ENCODE measurements at places on chromosomes 2 and 18.

- no peak for DNase-seq
Measured at GRCh38 chr2:170523506-170523905, 191.6 kb upstream of the SP5 start.

GRCh38 chr2:149442346-149442745, 112.0 kb downstream of the LYPD6 start:
- no peak for DNase-seq

GRCh38 chr2:24877646-24878045, 42.4 kb downstream of the ADCY3 start:
- DNase-seq: no peak

DNA sequence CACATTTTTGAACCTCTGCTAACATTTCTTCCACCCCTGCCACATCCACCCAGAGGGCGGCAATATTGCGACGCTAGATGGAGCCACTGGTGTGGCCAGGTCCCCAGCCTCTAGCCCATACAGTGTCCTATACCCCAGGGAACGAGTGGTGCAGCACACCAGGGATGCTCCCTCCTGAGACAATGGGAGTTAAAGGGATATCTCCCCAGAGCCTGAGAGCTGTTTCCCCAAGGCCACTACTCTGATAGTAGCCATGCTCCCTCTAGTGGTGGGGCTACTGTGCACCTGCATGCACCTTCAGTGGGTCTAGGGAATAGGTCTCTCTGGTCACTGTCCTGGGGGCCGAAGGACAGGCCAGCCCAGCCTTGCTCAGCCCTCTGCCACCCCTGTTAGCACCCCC, 336.4 kb upstream of the FSHR start:
- DNase-seq: no peak

- no peak for DNase-seq
Measured at GRCh38 chr18:7155092-7155491, 37.5 kb upstream of the LAMA1 start.

- no peak for DNase-seq
Measured at GRCh38 chr2:196413821-196414274, 225.7 kb upstream of the CCDC150 start.

DNA sequence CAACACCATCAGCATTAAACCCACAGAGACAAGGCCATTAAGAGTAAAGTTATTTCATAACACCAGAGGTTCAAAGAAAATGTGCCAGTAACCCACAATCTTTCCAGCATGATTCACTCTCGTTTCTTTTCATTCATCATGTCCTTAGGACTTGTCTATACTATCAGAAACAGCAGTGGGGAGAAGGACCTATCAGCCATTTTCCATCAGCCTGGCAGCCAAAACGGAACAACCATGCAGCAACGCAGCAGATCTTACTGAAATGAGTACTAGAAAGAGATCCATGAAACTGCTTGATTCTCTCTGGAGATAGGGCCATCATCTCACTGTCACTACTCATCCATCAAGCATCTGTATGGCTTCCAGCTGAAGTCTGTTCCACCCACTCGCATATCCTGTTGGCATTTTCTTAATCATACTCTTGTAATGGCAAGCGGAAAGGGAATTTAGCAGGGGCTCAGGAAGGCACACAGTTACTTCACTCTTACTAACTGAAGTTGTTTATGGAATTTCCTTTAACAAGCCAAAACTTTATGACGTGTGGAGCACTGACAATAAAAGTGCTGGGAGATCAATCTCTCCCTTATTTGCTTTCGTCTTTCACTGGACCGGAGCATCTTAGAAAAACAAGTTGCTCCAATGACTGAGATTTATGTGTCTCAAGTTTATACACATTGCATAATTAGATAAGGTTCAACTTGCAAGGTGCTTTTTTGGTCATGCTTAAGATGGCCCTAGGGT, 69.7 kb downstream of the EPHA4 start:
- no peak for DNase-seq

DNA sequence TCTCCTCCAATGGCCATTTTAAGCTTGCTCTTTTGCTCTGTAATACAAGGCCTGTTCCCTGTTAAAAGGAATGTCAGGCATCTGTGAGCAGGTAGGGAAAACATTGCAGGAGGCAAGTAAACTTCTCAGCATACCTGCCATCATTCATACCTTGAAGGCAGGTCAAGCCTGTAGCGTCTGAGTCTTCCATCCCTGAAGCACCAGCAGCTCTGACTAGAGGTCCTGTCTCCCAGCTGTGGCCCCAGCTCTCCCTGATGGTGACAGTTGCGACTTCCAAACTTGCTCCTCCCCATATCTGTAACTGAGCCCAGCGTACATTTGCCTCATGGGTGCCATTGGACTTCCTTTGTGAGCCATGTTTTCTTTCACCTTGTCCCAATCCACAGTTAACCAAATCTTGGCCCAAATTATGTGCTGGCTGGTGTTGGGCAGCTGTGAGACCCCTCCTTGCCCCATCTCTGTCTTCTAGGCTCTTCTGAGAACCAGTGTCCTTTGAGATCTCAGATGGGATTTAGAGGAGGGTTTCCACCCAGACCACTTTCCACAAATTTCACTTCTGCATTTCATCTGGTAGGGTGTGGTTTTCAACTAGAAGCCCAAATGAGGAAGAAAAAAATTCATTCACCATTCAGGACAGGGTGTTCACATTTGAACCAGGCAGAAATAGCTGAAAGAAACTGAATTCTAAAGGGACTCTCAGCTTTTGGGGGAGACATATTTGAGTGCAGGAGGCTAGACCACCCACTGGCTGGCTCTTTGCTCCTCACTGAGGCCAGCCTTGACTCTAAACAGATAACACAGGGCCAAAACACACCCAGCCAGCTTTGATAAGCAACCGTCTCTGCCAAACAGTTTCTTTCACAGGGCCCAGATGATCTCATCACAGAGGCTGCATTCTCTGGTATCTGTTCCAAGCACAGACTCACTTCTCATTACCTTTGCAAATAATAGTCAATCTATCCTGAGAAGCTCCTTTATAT, 66.4 kb upstream of the MSH2 start:
- no peak for DNase-seq

DNA sequence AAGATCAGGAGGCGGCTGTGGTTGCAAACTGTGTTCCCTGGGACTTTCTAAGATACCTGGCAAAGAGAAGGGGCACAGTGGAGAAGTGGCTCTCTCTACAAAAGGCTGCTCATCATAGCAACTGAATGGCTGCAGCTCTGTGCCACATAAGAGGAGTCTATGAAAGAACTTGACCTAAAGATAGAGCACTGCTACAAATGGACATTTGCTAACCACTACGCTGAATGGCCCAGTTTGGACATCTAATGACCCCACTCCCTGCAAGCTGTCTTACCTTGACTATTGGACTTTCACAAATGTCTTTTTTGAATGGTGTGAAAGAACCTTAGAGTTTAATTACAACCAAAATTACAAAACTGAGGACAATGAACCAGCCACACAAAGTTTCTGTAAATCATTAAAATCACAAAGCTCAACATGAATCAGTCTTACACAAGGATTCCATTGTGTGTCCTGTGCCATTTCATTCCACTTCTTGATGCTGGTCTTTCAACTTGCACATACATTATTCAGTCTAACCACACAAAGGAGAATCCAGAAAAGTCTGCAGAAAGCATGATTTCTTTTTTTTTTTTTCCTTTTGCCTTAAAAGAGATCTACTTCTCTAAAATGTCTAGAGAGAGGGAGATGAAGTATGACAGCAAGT, 154.0 kb downstream of the LAMA1 start:
- no peak for DNase-seq

DNA sequence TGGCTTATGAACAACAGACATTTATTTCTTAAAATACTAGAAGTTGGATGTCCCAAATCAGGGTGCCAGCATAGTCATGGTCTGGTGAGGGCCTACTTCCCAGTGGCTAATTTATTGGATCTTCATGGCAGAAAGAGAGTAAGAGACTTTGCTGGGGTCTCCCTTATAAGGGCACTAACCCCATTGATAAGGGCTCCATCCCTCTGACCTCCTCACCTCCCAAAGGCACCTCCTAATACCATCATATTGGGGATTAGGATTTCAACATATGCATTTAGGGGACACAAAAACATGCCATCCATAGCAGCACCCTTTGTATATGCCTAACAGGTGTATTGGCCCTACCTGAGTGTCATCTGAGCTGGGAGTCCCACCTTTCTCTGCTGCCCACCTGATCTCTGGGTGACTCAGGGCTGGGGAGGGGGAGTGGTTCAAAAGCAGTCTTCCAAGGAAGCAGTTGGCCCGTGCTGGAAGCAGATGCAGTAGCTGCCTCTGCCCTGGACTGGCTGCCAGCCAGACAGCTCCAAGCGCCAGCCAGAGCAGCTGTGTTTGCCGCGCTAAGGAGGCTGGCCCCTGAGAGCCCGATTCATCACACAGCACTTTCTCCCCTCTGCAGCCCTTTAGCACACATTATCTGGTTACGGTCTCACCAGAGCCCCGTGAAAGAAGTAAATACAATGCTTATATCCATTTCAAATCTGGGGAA, 84.6 kb downstream of the SMAD7 start:
- DNase-seq: no peak

- no peak for DNase-seq
Measured at GRCh38 chr2:20666005-20666303, 990 bp upstream of the GDF7 start.

DNA sequence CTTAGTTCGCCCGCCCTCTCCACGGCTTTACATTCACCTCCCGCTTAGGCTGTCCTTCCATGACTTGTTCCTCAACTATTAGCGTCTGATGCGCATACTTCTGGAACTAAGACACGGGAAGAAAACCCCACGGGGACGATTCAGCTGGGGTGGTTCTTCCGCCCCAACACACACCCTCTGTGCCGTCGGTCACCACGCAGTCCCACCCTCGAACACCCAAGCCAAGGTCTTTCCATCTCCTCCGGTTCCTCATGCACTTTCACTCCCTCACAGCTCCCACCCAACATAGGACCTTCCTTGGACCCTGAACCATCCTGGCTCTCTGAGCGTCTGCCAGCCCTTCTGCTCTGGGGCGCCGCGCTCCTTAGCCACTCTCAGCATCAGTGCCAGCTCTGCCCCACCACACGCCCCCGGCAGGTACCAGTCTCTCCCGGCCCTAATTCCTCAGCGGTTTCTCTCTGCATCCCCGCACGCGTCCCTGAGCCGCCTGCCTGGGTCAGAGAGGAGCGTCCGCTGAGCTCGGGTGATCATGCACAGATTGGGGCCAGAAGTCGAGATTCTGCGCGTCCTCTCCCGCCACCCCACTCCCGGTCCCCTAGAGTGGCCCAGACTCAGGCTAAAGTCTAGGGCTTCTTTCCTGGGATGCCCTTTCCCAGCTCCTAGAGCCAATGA, 522 bp upstream of the SRD5A2 start:
- DNase-seq: no peak

DNA sequence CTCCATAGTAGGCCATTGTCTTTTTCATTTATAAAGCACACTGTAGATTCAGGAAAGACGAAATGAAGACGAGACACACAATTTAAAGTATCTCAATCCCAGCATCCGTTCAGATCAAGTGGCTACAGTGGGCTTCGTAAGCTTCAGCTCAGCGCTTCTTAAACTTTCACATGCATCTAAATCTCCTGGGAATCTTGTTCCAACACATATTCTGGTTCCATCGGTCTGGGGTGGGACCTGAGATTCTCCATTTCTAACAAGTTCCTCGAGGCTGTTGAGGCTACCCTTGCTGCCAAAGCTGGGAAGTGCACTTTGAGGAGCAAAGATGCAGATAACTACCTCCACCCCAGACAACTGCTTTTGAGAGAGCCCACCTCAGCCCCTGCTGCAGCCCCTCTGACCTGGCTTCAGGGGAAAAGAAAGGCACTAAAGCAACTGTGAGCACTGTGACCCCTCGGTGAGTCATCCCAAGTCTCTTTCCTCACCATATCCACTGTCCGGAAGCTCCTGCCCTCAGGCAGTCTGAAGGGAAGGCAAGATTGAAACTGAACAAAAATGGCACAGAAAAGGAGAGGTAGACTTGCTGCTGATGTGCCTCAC, 201.1 kb upstream of the FBXO11 start:
- DNase-seq: no peak

DNA sequence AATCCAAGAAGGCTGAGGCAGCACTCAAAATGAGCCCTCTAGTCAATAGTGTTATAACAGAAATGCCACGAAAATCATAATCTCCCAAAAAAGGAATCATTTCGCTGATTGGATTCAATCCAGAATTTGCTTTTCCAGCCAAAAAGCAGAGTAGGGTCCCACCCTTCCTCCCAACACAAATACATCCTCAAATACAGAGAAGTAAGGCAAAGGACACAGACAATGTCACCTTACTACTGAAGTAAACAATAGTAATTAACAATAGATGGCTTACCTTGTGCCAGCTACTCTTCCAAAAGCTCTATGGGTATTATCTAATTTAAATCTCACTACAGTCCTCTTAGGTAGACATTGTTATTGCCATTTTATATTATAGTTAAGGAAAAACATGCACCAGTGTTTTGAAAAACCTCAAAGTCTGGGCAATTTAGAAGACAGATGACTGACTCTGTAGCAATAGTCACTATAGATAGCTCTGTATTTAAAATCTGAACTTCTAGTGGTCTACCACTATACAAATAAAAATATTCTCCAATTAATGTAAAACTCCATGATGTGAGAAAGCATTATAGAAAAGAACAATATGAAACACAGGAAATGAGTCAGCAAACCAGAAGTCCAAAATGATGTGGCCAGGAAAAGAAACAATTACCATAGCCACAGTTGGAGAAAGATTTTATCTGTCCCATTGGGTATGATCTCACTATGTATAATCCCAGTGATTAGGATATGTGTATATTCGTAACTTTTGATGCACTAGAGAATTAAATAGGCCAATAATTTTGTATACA, 305.0 kb upstream of the ERBB4 start:
- no peak for DNase-seq

- no peak for DNase-seq
Measured at GRCh38 chr18:61980355-61980754, 87.5 kb upstream of the RNF152 start.

DNA sequence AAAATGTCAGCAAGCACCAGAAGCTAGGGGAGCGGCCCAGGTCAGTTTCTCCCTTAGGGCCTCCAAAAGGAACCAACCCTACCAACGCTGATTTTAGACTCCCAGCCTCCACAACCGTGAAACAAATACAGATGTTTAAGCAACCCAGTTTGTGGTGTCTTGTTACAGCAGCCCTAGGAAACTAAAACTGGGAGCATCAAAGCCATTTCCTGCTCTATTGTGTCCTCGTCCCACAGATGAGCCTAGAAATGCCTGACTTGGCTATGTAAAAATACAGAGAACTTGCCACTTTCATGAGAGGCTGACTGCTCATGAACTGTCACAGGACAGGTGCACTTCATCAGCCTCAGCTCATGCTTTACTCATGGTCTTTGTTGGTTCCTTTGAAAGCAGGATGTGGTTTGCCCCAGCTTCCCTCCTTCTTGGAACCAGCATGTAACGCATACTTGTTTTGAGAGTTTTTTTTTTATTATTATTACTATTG, 97.6 kb upstream of the SLC39A10 start:
- peak; percentile 35 for DNase-seq

DNA sequence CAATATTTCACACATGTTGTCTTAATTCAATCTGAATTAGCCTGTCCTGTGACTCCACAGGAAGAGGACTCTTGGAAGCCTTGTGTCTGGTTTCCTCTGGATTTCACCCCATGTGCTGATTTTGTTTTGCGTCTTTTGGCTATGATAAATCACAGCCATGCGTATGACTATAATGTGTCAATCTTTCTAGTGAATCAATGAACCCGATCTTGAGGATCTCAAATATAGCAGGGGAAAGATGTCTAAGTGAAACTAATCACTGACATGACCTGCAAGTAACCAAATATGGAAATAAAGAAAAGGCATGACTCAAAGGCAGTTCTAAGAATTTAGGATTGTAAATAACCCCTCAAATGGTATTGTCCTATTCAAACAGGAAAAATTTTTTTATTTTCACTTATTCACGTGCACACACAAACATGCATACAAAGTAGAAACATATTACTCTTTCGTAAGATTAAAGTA, 8.2 kb downstream of the WDFY1 start:
- no peak for DNase-seq

- DNase-seq: no peak
Measured at GRCh38 chr2:28233164-28233676, 159.4 kb upstream of the FOSL2 start.

All from T-helper 17 cell (primary cell).